ENCODE measurements at places on chromosomes 7 and 10. TPM values are rescaled to one million over a fixed set of nuclear protein-coding genes. Genes with fewer than 3 reads are reported as not detected.

GRCh38 chr7:41287559-41288335, 415.1 kb downstream of the INHBA start:
- no peak for DNase-seq

Gene CLDN3
- polyA plus RNA-seq, result 62.9 TPM

DNA sequence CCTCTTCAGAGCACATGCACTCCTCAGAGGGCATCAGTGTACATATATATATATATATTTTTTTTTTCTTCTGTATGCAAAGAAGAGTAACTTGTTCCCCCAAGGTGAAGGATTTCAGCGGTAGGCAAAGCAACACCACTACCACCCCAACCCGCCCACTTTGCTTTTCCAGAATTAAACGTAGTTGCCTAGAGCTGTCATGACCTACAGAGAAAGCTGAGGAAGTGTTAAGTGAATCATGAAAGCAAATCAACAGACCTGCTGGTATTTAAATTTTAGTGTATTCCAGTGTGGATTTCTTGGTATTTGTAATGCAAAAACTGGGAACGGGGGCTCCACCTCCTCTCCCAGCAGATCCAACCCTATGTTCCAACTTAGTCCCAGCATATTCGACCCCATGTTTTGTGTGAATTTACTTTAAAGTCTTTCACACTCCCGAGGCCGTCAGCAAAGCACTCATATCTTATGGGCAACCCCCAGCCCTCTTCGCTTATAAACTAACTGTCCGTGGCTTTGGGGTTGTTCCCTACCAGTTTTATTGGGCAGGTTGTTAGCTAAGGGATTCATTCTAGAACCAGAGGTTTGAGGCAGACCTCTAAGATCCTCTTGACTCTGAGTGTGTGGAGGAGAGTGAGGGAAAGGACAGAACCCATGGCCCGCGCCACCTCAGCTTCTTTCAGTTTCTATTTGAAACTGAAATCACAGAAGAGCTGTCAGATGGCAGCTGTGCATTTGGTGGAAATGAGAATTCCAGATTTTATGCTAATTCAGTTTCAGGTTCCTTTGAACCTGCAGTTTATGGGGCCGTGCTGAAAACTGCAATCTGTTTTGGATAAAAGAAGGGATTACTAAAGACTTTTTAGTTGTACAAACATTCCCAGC, 450.2 kb upstream of the GALNT17 start:
- DNase-seq, result no peak

Gene SLC39A12
- not detected for polyA plus RNA-seq

GRCh38 chr10:60629332-60629731, 148.9 kb upstream of the CDK1 start:
- DNase-seq, result no peak

- no peak for DNase-seq
Observed at GRCh38 chr10:37754538-37755323, 102.7 kb downstream of the ZNF248 start.

DNA sequence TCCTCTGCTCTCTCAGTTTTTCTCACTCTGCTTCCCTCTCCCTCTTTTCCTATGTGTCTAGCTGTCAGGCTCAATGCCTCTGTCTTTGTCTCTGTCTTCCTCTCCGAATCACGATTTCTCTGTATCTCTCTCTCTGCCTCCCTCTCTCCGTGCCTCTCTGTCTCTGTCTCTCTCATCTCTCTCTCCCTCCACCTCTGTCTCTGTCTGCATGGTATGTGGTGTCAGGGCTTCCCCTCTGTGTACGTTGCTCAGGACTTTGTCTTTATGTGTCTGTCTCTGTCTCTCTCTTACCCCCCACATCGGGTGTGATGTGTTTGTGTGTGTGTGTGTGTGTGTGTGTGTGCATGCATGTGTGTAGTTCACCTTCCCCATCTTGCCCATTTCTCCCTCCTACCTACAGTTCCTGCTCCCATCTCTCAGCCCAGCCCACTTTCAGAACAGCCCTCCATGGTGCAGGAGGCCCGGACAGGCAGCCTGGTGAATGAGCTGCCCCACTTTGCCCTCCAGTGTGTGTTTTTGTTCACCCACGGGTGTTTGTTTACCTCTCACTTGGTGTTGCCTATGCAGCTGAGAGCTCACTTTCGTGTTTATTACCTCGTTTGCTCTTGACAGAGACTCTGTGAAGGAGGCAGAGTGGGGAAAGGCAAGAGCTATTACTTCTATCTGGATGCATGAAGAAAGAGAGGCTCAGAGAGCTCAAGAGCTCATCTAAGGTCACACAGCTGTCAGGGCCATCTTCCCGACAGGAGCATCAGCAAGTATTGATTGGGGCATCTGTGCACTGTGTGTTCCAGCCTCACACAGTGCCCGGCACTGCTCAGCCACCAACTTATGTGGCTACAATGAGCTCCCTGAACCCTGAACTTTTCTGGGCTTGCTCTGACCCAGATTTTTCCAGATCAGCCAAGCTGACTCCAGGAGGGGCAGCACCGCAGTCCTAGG, 163.5 kb upstream of the ZMIZ1 start:
- no peak for DNase-seq

DNA sequence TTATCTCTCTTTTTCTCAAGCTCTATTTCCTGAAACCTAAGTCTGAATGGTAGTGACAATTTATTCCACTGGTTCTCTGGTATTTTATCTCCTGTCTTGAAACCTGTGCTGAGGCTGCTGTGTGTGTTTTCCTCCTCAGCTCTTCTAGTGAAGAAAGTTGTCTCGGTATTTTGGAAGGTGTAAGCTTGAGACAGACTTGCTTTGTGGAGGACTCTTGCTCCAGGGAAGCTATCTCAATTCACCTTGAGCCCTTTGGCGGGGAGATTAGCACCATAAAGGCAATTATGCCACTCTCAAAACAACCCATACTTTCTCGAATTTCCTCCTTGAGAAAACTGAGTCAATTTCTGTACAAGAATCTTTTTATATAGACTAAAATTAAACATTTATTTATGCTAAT, 141.6 kb downstream of the THSD7A start:
- no peak for DNase-seq

DNA sequence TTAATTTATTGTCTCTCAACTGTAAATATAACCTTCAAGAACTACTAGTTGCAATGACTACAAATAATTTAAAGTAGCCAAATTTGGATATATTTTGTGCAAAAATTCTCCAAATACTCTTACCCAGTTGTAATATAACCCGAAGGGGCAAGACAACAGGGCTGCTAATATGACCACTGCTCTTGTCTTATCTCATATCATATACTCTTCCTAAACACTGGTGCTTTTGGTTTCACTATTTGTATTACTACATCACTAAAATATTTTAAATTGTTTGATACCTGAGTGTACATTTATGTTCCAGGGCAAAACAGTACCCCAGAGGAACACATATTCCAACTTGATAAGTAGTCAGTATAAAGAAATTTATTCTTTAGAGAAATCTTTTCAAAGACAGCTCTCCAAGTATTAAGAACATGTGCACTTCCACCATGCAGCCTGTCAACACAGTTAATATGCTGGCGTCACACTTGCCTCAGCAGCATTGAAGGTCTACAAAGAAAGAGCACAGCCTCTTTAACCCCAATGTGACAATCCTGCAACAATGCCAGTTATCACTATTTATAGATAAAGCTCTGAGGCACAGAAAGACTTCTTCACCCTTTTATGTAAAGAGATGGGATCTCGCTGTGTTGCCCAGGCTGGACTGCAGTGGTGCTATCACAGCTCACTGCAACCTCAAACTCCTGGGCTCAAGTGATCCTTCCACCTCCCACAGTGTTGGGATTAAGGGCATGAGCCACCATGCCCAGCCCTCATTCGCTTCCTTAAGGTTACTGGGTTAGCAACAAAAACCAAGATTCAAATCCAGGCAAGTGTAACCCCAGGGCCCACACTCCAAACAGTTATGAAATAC, 37.8 kb downstream of the RHEB start:
- no peak for DNase-seq

- no peak for DNase-seq
Observed at GRCh38 chr7:103988468-103989199, 824 bp downstream of the RELN start.

DNA sequence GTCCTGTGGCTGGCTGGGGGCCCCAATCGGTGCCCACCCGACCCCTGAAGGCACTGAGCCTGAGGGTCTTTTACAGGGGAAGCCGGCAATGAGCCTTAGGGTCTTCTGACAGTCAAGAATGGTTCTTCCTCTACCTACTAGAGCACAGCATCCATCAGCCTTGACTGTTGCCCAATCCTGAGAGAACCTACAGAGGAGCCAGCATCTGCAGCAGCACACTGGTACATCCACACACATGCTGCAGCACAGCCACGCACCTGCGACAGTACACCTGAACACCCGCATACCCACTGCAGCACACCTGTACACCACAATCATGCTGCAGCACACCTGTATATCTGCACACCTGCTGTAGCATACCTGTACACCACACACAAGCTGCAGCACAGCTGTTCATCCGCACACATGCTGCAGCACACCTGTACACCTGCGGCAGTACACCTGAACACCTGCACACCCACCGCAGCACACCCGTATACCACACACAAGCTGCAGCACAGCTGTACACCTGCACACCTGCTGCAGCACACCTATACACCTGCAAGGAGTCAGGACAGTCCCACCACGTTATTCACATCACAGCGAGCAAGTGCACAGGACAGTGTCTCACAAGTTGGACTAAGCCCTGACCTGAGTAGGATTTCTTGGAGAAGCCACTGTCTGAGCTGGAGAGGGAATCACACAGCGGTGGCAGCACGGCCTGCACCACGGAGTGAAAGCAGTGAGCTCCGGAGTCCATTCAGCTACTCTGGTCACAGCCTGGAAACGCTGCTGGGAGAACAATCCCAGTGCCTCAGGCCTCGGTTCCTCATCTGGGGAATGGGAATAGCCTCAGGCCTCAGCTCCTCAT, 56.4 kb downstream of the VIPR2 start:
- no peak for DNase-seq

Gene TMEM72
- 77.9 TPM for polyA plus RNA-seq

- no peak for DNase-seq
Observed at GRCh38 chr7:44116087-44116788, 7.1 kb downstream of the POLD2 start.

- DNase-seq, result no peak
Observed at GRCh38 chr7:18313965-18314364, 181.6 kb upstream of the HDAC9 start.

DNA sequence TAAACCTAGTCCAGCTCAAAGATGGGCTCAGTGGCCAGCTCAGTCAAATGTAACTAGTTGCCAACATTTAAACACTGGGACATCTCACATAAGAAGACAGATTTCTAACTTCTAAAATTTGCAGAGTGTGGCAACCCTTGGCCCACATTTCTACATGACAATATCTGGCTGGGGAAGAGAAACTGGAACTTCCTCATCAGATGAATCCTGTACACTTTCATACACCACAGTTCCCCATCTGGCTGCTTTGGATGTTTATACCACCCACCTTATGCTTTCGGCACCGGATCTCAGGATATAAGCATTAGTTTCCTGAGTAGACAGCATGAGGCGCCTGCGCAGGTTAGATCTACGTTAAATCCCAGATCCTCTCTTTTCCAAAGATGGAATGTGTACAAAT, 199.3 kb downstream of the PRKG1 start:
- DNase-seq, result no peak

- no peak for DNase-seq
Observed at GRCh38 chr10:119206603-119207365, 587 bp upstream of the GRK5 start.

DNA sequence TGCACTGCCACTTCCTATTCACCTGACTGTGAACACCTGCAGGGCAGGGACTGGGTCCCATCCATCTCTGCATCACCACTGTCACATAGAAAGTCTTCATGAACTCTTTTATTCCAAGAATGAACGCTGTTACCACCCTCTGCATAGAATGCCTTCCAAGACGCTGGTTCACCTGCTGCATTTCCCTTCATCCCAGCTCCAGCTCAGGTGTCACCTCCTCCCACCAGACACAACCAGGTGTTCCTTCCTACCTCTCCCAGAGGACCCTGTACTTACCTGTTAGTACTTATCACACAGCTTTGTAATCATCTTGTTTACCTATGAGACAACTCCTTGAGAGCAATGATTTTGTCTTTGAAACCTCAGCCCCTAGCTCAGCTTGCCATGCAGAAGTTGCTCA, 31.1 kb downstream of the SORBS1 start:
- no peak for DNase-seq

- no peak for DNase-seq
Observed at GRCh38 chr10:49350846-49351532, 44.9 kb downstream of the DRGX start.

DNA sequence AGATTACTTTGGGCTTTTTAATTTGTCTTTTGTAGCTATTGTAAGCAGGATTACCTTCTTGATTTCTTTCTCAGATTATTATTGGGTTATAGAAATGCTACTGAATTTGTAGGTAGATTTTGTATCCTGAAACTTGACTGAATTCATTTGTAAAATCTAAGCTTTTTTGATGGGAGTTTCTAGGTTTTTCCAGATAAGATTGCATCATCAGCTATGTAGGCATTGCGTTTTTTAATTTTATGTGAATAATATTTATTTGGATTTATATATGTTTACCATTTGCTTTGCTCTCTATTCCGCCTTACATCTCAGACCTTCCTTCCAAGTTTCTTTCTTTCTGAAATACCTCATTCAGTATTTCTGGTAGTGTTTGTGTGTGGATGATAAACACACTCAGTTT, 351.7 kb upstream of the ANKRD30A start:
- DNase-seq, result no peak

Gene SFTPD
- polyA plus RNA-seq, result 0.46 TPM

DNA sequence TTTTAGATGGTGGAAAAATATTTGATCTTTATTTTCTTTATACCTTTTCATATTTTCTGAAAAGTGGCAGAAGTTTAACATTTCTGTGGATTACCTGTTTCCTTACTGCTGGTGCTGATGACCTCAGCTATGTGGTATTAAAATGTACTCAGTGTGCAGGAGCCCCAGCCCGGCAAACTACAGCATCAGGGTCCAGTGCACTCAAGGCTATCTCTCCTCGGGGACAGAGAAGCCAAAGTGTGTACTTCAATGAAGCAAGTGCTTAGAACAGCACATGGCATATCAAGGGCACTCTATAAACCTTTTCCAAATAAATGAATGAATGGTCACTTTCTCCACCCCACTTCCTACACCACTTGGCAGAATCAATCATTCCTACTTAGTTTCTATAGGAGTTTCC, 111.8 kb downstream of the HIP1 start:
- DNase-seq, result no peak

DNA sequence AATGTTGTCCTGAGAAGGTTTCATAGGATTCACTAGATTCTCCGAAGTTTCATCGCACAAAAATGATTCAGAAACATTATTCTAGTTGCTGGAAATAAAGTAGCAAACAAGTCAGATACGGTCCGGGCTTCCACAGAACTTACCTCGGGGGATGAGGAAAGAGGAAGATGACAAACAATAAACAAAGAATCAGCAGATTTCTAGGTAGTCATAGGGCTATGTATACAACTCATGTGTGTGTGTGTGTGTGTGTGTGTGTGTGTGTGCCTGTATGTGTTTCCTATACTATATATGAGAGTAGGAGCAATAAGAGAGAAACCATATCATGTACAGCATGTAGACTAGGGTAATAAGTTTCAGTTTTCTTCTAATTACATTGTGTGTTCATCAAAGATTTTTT, 16.5 kb downstream of the TMEM236 start:
- no peak for DNase-seq

Gene FBXO24
- polyA plus RNA-seq, result 1.7 TPM

Gene HTR7
- 3.1 TPM for polyA plus RNA-seq

Gene STOX1
- polyA plus RNA-seq, result 9.7 TPM

Gene COL28A1
- 15.4 TPM for polyA plus RNA-seq

All from left renal pelvis (tissue), 4 donors.